ENCODE measurements at places on chromosomes 4 and X.

GRCh38 chrX:5644776-5645175, 583.9 kb downstream of the NLGN4X start:
- no peak for DNase-seq

DNA sequence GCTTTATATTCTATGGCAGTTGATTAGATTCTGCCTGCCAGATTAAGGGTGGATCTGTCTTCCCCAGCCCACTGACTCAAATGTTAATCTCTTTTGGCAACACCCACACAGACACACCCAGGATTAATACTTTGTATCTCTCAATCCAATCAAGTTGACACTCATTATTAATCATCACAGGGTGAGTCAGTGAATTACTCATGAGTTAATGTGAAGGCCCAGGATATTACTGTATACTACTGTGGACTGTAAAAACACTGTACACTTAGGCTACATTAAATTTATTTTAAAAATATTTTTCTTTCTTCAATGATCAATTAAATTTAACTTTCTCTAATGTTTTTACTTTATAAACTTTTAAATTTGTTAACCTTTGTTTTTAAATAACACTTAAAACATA, 87.7 kb downstream of the NAP1L3 start:
- DNase-seq: no peak

DNA sequence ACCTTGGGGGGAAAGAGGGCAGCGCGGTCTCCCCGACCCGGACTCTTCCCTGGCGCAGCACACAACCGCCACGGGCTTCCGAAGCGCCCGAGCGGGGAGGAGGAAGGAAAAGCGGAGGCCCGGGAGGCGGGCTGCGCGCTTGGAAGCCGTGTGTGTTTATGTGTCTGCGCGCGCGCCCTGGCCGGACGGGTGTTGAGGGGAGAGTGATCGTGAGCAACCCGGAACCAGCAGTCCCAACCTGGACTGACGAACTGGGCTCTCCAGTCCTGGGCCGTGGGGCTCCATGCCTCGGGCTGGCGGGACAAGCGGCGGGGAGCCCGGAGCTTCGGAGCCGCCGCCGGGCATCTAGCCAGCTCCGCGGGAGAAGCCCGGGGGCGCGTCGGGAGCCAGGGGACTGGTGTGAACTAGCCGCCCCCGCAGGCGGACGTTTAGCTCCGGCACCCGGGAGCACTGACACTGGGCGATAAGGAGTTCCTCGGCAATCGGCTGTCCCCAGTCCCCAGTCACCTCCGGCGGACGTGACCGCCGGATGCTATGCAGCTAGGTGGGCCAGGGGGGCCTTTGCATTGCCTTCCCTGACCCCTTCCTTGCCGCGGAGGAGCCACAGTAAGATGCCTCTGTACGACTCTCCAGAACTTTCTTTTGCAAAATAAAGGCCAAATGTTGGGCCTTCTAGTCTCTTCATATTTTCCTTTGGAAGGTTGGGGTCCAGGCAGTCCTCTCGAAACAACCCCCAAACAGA, 74.8 kb upstream of the BCOR start:
- DNase-seq: no peak

DNA sequence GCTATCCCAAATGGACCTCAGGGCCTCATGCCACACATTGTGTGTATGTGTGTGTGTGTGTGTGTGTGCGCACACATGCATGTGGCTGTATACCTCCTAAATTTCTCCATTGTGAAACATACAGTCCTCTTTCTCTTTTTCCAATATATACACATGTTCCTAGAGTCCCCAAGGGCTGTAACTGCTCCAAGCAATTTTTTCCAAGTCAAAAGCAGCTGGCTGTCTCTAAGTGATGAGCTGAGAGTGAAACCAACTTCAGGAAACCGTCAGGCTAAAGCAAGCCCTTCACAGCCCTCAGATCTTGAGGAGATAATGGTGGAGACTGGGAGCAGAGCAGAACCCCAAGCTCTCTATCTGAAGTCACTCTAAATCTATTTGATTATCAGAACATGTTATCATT, 496.1 kb upstream of the DIPK2B start:
- no peak for DNase-seq

GRCh38 chr4:24719615-24720014, 75.8 kb upstream of the SOD3 start:
- DNase-seq: no peak

- no peak for DNase-seq
These were observed 684.4 kb upstream of the GNPDA2 start for GRCh38 chr4:45410701-45411210.

- DNase-seq: no peak
These were observed 83.8 kb upstream of the HHIP start for GRCh38 chr4:144562019-144562705.

DNA sequence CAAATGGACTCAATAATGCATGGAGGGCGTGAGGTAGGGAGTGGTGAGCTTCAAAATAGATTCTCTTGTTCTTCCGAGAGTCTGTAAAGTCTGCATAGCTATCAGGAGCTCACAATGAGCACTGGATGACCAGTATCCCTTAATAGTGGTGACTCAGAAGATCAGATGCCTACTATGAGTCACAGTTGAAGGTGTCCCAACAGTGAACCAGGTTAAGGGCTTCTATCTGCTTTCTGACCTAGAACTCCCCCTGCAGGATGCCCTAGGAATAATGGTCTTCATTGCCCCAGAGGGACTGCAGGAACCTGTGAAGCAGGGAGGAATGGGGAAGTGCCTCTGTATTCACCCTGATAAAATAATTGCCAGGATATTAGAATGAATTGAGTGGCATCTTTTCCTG, 22.1 kb downstream of the DGKK start:
- DNase-seq: peak; percentile 16

GRCh38 chrX:1788300-1788911, 173.5 kb downstream of the ASMT start:
- no peak for DNase-seq

- no peak for DNase-seq
These were observed 57.4 kb downstream of the TAPT1 start for GRCh38 chr4:16168710-16169388.

DNA sequence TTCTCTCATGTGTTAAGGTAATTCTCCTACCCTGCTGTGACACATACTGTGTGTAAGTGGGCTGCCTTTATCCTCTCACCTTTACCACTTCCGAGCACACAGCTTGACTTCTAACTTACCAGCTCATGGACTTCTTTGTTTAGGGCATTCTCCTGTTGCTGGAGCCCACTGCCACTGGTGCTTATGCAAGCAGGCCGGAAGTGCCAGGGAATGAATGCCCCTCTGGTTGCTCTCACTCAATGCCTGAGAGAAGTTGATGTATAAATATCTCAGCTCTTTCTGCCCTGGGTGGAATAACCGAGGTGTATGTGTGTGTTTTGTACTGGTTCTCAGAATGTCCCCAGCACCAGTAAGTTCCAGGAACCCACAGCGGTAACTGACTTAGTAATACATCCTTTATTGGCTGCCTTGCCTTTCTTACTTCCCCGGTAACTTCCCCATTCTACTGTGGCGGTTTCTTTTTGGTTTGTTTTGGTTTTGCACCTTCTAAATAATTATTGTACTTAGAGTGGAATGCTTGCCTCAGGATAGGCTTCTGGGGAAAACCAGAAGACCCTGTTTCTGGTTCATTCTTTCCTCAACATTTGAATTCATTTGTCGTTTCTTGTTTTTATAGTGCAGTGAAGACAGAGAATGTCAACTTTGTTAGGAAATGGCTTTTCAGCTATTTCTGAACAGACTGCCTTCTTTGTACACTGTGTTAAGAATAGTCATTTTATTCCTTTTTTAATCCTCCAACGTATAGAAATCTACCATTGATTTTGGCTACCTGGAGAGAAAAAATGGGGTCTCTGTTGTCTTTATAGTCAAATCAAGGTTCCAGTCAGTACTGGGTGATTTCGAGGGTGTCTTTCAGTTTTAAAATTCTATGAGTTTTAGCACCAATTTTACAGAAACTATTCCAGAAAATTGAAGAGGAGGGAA, 45.4 kb downstream of the CXorf58 start:
- peak; percentile 31 for DNase-seq

Measured in small intestine (tissue), 16 donors.